T-helper 22 cell (primary cell): ENCODE measurements at places on chromosomes 2 and 18.

GRCh38 chr2:85439025-85439472 lies 20.5 kb downstream of the SH2D6 start:
- no peak for DNase-seq

DNA sequence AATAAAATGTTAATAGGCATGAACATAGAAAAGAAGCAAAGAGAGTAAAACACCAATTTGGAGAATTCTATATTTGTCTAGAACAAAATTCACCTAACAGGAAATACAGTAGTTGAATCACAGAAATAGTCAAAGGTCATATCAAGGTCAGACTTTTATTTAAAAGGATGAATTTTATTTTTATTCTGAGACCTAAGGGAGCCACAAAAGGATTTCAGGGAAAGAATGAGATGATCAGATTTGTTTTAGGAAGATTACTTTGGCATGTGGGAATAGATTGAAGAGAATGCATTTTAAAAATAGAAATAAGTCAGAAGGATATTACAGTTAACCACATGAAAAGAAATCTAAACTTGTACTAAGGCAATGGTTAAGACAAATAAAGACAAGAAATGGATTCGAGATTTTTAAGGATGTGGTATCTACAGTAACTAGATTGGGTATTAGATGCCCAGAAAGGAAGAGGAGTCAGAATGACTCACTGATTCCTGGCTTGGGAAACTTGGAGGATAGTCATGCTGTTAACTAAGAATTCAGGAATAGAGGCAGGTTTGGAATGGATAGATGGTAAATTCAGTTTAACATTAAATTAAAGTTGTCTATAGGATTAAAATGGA lies 56.0 kb downstream of the METTL4 start:
- no peak for DNase-seq

- no peak for DNase-seq
Measured at GRCh38 chr2:171154348-171154747, 6.3 kb downstream of the TLK1 start.

GRCh38 chr2:189337656-189338055 lies 103.6 kb upstream of the WDR75 start:
- DNase-seq, result no peak

GRCh38 chr18:9742524-9743131 lies 34.5 kb downstream of the RAB31 start:
- no peak for DNase-seq

GRCh38 chr2:217118559-217119284 lies 258.9 kb upstream of the TNP1 start:
- no peak for DNase-seq

DNA sequence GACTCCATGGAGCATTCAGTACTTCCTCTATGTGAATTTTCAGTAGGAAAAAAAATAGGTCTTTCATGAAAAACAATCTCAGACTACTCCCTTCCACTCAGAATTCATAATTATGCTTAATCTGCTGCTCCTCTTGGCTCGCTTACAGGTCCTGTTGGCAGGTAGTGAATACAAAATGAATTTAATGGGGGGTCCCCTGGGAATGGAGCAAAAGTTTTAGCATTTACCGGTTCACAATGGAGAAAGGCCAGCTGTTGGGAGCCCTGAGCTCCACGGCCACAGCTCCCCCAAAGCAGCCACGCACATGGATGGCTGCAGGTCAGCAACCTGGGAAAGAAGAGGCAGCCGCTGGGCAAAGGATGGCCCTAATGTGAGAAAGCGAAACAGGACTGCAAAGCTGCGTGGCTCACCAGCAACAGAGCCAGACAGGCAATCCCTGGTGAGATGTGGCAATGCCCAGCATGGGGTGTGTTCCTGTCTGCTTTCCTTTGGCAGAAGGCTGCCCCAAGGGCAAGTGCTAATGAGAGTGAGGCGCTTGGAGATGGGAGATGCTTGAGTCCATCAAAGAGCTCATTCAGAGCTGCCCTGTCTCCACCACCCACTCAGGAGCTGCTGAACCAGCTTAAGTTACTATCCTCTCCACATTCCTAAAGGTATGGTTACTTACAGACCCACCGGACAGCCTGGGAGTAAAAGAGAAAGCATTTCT lies 447.4 kb downstream of the EPHA4 start:
- no peak for DNase-seq

- no peak for DNase-seq
Measured at GRCh38 chr2:160584972-160585494, 91.4 kb upstream of the RBMS1 start.

- no peak for DNase-seq
Measured at GRCh38 chr18:55897091-55897689, 309.2 kb upstream of the TCF4 start.

DNA sequence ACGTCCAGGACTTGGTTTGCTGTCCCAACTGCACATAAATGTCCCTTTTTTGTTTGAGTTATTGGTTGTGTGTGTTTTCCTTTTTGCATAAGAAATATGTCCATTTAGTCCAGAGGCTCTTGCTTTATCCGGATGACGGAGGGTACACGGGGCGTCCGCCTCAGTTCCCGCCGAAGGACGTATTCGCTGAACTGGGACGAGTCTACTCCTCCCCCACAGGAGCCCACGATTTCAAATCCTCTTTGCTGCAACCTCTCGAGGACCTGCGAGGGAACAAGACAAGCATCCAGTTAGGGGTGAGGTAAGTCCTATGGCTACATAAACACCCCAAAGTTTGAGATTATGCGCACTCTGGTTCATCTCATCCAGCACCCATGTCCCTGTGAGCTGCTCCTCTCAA lies 92.7 kb downstream of the KCTD1 start:
- DNase-seq, result no peak

- DNase-seq, result no peak
Measured at GRCh38 chr2:240917684-240918257, 11.6 kb downstream of the CROCC2 start.

DNA sequence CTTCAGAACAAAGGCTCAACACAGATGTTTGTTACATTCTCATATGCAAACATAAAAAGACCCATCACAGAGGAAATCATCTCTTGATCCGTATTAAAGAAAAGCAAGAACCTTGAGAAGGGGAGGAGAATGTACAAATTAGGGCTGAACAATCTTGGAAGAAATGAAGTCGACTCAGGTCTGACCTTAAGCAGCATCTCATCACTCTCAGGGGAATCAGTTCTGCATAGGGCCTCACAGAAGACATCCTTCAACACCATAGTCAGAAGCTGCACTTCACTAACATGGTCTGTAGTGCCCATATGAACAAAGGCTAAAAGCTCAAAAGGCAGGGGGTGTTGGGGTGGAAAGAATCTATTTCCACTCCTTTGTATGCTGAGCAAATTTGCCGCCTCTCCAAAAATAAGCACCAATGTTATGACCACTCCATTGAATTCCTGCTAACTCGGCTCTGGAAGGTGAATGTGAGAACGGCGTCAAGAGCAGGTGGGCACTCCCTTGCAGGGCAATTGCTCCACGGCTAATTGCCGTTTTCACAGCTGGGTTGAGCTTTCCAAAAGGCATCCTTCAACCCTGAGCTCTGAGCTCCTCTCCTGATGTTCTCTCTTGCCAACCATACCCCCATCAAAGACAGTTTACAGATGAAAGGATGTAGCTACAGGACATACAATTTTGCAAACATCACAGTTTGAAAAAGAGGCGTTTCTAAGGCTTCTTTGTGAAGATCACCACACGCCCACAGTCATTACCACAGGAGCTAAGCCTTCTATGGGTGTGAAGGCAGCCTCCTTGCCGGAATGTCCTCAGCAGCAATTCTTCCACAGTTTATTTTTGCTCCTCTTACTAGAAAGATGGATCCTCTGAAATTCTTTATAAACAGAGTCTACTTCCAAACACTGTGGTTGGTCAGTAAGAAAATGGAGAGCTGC lies 10.0 kb downstream of the KLF7 start:
- no peak for DNase-seq
